H4 (cell line): ENCODE measurements at places on chromosomes 16 and 17. TPM values are rescaled to one million over a fixed set of nuclear protein-coding genes. Genes with fewer than 3 reads are reported as not detected.

DNA sequence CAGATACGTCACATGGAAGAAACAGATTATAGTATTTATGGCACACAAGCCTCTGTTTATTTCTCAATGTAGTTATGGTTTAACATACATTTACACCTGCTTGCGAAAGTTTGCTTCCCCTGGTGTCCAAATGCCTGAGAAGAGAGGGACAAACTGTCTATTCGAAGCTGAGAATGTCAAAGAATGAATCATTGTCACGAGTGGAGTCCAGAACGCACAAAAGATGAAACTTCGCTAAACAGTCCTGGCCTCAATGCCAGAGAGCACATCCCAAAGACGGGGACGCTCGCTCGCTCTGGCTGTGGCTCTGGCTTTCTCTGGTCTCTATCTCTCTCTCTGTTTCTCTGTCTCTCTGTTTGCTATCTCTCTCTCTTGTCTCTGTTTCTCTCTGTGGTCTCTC, 298.8 kb downstream of the FOXL1 start:
- DNase-seq: no peak

- no peak for DNase-seq
Measured at GRCh38 chr17:39963829-39964228, 1.0 kb downstream of the GSDMA start.

GRCh38 chr17:44584443-44584842, 27.2 kb downstream of the FZD2 start:
- DNase-seq: no peak

DNA sequence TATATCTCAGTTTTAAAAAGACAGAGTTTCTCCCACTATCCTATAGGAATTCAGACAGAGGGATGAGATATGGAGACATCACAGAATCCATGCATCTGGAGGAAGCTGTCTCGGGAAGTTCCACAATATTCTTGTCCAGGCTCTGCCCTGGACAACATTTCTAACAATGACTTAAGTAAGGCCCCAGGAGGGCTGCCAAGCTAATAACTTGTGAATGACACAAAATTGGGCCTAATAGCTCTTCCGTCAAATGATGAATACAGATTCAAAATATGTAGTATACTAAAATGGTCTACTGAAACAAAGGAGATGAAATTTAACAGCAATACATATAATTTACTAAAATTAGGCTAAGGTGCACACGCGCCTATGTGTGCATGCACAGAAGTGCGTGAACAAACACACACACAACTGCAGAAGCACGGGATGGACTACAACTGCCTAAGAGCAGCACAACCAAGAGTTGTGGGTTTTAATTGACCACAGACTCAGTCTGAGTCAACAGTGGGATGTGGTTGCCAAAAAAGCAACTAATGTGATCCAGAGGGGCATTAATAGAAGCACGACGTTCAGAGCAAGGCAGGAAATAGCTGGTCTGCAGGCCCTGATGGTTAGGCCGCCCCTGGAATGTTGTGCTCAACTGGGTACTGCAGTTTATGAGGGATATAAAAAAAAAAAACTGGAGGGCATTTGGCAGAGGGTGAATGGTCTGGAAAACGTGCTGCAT, 26.3 kb upstream of the HS3ST2 start:
- peak; percentile 98 for DNase-seq

DNA sequence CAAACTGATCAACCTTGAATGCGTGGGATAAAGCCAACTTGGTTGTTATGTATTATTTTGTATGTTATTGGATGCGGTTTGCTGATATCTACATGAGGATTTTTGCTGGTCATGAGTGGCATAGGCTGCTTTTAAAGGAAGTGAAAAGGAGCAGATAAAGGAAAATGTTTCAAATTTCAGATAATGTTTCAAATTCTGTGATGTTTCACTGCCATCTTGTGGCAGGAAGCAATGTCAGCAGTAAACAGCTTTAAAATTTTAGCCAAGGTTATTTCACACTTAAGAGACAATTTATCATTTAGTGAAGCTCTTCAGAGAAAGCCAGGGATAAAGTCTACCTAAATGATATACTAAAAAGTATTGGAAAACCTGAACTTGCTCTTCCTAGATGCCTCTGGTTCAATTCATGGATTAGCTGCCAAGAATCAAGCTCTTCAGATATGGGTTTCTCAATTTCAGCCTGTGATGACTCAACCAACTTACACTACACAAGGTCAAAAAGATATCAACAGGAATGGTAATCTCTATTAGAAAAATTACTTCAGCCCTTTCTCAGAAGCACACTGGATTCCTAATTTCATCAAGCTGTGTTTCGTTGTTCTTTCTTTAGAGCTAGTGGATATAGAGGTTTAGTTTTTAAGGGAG, 136.0 kb upstream of the C17orf78 start:
- peak; percentile 9 for DNase-seq

- peak; percentile 30 for DNase-seq
Measured at GRCh38 chr17:31687505-31688126, 171.4 kb downstream of the COPRS start.

DNA sequence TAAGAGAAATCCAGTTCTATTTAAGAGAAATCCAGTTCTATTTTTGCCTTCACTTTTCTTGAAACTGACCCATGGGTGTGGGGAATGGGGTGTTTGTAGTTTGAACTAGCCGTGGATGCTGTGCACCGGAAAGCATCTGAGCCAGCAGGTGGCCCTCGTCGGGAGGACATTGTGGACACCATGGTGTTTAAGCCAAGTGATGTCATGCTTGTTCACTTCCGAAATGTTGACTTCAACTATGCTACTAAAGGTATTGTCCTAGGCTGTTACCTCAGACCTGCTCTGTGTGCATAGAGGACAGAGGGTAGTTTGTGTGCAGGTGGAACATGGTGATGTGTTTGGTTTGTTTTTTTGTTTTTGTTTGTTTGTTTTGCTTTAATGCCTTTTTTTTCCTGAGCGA, 3.3 kb downstream of the ATXN2L start:
- DNase-seq: no peak

GRCh38 chr17:15891318-15891717, 53.6 kb upstream of the ADORA2B start:
- DNase-seq: no peak

- no peak for DNase-seq
Measured at GRCh38 chr16:69145658-69146057, 13.2 kb downstream of the UTP4 start.

- DNase-seq: no peak
Measured at GRCh38 chr17:81339534-81340296, 44.6 kb upstream of the SLC38A10 start.

GRCh38 chr17:47120521-47121095, 68.5 kb downstream of the CDC27 start:
- no peak for DNase-seq

- peak; percentile 57 for DNase-seq
Measured at GRCh38 chr17:43840814-43841213, 6.2 kb upstream of the CD300LG start.

DNA sequence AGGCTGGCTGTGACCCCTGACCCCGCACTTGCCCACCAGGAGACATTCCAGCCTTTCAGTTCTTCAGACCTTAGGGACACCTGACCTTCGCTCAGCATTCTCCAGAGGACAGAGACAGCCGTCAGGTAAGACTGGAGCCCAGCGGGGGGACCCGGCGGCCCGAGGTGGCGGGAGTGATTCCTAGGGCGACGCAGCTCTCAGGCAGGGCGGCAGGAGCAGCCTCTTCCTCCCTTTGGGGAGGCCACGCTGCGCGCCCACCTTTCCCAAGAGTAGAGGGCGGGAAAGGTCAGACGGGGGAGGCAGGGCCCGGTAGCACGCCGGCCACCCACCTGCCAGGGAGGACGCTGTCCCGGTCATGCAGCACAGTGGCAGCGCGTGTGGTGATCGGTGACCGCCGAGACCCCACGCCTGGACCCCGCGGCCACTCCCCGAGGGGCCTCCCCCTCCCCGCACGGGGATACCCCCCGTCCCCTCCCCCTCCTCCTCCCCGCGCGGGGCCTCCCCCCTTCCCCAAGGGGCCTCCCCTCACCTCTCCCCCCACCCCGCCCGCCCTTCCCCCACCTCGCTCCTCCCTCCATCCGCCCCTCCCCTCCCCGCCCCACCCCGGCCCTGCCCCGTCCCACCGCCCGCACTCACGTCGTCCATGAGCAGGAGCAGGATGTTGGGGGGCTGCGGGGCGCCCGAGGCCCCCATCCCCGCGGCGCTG, 472 bp downstream of the GALNS start:
- DNase-seq: no peak

DNA sequence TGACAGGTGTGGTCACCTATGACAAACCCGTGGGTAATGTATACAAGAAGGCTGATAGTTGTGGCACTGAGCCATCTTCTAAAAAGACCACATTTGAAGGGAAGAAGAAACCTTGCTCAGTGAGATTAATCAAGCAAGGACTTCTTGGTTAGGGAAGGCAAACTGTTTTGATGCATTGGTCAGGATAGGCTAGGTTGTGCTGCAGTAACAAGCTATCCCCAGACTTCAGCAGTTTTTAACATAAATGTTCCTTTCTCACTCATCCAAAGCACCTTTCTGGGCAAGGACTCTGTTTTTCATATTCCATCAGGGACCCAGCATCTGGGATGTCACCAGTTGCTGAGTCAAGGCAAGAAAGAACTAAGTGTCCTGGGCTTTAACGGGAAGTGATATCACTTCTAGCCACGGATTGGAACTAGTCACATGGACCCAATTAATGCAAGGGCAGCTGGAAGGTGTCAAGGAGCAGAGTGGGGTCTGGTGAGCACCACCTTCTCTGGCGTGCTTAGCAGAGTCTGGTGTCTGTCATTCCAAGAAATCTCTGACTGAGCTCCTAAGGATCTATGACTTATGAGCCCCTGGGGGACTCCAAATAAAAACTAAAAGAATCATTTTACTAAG, 52.0 kb upstream of the CCL2 start:
- no peak for DNase-seq

DNA sequence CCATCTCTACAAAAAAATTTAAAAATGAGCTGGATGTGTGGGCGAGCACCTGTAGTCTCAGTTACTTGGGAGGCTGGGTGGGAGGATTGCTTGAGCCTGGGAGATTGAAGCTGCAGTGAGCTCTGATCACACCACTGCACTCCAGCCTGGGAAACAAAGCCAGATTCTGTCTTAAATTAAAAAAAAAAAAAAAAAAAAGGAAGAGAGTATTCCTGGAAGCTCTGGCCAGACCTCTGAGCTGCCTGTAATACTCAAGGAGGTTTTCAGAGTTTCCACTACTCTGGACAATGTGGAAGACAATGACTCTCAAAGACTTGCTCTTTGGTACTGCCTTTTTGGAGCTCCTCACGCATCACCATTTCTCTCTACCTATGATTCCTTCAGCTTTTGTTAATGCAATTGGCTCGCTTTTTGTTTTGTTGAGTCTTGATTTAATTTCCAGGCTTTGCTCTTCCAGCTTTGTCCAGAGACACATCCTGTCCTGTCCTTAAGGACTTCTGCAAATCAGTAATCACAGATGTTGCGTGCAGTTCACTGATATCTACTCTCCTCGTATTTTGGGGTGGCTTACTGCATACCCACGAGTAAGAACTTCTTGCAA, 10.8 kb downstream of the CHD9 start:
- no peak for DNase-seq

- no peak for DNase-seq
Measured at GRCh38 chr17:75147878-75148546, 6.3 kb downstream of the JPT1 start.

DNA sequence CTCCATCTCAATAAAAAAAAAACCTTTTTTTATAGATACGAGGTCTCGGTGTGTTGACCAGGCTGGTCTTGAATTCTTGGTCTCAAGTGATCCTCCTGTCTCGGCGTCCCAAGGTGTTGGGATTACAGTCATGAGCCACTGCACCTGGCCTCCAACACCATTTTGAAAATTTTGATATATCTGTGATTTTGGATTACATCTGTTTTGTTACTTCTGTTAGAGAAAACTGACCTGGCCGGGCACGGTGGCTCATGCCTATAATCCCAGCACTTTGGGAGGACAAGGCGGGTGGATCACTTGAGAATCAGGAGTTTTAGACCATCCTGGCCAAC, 18.6 kb downstream of the RMI2 start:
- DNase-seq: no peak

GRCh38 chr17:3003296-3004149, 59.9 kb downstream of the OR1D5 start:
- no peak for DNase-seq

DNA sequence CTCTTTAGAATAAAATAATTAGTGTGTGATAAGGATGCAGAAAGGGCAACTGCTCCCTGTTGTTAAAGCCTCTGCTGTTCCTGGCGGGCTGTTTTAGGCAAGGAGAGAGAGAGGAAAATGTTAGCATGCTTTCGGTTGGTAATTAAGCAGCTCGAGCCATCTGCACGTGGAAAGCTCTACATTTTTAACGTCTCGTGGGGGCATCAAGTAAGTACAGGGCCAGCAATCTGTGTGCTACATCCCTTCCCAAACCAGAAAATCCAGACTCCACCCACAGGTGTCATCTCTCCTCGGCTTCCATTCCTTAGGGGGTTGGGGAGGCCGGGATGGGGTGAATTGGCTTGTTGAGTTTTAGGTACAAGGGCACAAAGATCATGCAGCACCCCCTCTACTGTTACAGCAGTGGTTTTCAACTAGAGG, 62.4 kb upstream of the MARCHF10 start:
- no peak for DNase-seq

- no peak for DNase-seq
Measured at GRCh38 chr17:69268543-69269014, 40.0 kb upstream of the ABCA10 start.

DNA sequence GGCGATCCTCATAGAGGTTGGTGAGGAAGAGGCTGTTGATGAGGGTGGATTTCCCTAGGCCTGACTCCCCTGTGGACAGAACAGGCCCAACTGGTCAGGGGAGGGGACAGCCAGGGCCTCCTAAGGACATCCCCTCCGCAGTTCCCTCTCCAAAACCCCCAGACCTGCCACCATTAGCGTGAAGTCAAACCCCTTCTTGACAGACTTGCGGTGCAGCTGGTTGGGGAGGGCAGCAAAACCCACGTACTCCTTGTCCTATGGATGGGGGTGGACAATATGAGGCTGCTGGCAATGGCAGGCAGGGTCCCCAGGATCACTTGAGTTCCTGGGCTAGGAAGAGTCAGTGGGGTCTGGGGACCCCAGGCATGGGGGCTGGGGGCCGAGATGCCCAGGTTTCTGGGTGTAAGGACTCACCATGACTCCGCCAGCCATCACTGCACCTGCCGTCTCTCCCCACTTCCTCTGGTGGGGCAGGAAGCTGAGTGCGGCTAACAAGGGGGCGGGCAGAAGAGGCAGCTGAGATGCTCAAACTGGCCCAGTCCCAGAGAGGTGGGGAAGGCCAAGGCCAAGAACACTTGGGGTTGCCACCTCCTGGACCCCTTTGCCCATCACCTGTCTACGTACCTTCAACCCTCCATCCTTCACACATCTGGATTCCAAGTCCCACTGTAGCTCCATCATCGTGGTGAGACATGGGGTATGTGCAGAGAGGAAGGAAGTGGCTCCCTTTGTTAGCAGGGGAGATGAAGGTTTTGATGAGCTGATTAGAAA, at the start of gene SEPTIN1:
Gene SEPTIN1, minus strand, starts transcription at position 451 of the 771 bp plus-strand sequence. Its CDS starts 19 bp downstream, at position 432.
- no peak for DNase-seq

GRCh38 chr17:63621229-63621683, 961 bp upstream of the MAP3K3 start:
- no peak for DNase-seq

The NPIPA7 gene
- total RNA-seq: 3.1 and 7.7 TPM in 2 replicates

The ACSM2A gene
- total RNA-seq: not detected in 2 replicates

The MRPL58 gene
- total RNA-seq: 89.4 and 107 TPM in 2 replicates

The MYCBPAP gene
- not detected in 2 replicates for total RNA-seq

The KRTAP9-9 gene
- total RNA-seq: not detected in 2 replicates

The AKAP1 gene
- 14.3 and 19.9 TPM in 2 replicates for total RNA-seq
